ENCODE measurements at places on chromosomes 1 and 21. TPM values are rescaled to one million over a fixed set of nuclear protein-coding genes. Genes with fewer than 3 reads are reported as not detected.

DNA sequence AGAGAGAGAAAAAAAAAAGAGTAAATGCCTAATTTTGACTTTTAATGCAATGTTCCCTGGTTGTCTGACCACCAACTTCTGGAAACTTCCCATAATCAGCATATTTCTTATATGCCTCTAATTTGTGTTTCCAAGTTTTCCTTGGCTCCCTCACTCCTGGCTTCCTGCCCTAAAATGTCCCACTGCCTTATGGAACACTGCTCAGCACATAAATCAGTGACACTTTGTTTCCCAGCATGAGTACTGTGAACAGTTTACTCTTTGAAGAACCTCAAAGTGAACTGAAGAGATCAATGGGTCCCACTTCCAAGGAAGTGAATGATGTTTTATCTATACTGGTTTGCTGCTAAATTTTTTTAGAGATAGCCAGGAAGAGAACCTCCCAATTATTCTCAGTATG is 271.3 kb upstream of the PRMT6 start:
- ATAC-seq = no peak

- peak; percentile 37 for ATAC-seq
These were observed 12.2 kb upstream of the TCEA3 start for GRCh38 chr1:23436520-23437354.

SPATA46 gene
- not detected for total RNA-seq

NCMAP gene
- total RNA-seq = not detected
